ENCODE measurements at places on chromosomes 12 and 14.

DNA sequence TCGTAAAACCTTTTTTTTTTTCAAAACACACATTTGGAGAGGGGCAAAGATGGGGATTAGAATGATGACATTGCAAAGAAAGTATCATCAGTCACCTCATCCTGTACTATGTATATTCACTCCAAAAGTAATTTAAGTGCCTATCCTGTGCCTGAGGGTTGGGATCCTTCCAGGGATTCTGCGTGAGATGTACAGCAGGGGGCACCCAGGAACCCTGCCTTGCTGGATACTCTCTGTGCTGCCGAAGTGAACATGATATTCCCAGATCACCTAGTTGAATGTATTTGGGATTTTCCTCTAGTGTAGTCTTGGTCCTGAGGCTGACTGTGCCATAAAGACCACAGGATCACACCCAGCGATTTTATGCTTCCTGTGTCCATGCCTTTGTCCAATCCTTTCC is 372.7 kb downstream of the IPO8 start:
- peak; percentile 2 for DNase-seq

DNA sequence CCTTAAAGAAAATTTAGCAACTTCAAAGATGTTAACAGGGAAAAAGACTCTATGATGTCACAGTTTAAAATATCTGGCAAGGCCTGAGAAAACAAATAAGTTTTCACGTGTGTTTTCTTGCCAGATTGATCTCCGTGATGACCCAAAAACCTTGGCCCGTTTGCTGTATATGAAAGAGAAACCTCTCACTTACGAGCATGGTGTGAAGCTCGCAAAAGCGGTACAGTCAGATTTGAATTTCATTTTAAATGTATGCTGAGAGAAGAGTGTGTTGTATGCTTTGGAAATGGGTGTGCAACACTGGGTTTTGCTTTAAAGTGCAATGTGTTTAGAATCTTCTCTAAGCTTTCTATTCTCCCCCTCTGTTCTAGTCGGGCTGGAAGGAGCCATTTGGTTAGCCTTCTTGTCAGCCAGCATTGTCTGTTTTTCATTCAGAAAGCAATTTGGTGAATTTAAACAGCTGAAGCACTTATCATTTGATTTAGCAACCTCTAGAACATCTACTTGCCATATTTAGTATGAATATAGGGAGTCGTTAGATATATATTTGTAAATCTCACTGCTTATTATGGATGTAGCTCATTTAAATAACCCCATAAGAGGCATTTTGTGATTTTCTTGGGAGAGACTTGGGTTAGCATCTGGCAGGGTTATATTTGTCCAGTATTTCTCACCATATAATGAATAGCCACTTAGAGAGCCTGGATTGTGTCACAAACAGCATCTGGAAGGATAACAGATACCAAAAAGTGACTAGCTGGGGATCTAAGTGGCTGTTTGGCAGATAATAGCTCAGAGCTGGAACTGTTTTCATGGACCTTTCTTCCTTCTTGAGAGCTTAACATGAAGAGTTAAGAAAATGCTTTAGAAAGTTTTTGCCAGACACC is 35.5 kb downstream of the GPHB5 start:
- DNase-seq, result no peak

DNA sequence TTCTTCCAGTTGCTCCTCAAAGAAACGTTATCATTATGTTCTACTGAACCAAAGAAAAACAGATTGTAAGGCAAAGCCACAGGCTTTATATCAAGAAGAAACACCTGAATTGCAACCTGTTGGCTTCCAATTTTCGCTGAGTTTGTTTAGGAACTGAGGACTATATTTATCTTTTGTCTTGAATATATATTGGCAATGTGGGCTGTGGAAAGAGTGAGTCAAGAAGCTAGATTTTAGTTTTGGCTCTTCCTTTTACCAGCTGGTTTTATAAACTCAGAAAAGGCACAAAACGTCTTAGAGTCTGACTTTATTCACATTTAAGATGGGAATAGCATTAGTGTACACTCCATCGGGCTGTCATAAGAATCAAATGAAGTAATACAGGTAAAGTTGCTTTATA is 10.4 kb upstream of the PTHLH start:
- DNase-seq, result no peak

- no peak for DNase-seq
These were observed 6.2 kb downstream of the TC2N start for GRCh38 chr14:91861091-91861490.

- DNase-seq, result no peak
These were observed 109.5 kb downstream of the FOXG1 start for GRCh38 chr14:28875934-28876571.

DNA sequence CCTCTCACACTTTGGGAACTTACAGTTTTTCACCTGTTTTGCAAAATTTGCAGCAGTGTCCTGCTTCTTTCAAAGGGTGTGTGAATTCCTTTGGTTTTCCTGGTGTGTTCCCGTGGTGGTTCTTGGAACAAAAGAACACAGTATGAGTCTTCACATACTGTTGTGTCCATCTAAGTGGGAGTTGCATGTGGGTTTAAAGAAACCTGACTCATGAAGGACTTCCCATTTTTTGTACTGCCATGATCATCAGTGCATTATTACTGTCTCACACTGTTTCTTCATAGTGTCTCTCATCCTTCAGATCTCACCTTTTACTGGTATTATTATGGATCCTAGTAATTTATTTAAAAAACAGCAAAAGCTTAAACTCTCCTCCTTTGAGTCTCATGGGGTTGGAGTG is 3.8 kb upstream of the GZMH start:
- DNase-seq, result no peak

- no peak for DNase-seq
These were observed 4.0 kb upstream of the YEATS4 start for GRCh38 chr12:69355363-69356028.

GRCh38 chr14:55711175-55711811 is 131.3 kb downstream of the KTN1 start:
- peak; percentile 85 for DNase-seq

DNA sequence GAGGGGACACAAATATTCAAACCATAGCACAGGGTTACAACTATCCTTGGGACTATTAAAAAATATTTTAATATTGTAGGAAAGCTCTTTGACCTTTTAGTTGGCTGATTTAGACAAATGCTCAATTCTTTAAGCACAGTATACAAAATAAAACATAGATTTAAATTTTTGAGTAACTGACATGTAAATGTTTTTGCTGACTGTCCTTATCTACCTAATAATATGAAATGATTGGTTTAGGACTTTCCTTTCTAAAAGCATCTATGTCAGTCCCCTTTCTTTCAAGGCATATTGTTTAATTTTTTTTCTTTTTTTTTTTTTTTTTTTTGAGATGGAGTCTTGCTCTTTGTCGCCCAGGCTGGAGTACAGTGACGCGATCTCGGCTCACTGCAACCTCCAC is 16.5 kb upstream of the OR6J1 start:
- no peak for DNase-seq

DNA sequence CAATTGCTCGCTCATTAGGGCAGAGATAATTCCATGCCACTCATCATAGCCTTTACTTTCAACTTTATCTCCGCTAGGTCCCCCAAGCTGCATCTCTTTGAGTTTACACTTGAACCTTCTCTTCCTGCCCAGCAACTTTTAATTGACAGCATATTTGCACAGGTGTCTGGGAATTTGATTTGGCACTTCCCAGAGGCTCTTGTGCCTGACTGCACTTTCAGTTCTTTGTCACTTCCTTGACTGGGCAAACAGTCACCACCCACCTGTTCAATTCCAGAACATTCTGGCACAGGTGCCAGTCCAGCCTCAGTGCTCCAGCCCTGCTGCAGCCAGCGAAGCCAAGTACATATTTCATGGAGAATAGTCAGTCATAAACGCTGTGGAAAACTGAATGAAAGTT is 110.1 kb upstream of the LRIG3 start:
- DNase-seq, result no peak

DNA sequence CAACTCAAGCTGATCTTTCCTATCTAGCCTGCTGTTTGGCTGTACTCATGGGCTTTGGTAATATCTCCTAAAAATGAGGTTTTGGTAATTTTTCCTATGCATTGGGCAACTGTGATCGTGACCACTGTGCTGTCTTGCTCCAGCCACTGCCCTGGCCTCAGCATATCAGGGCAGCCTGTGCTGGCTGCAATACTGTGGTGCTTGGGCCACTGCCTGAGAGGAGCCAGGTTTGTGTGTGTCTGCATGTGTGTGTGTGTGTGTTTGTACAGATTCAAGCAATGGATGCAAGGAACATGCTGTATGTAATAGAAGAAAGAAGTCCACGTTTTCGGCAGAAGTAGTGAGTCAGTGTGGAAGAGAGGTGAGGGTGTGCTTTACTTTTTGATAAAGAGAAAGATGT is 13.0 kb downstream of the ERG28 start:
- DNase-seq, result no peak

GRCh38 chr12:109596418-109597244 is 23.0 kb downstream of the MVK start:
- DNase-seq, result no peak

DNA sequence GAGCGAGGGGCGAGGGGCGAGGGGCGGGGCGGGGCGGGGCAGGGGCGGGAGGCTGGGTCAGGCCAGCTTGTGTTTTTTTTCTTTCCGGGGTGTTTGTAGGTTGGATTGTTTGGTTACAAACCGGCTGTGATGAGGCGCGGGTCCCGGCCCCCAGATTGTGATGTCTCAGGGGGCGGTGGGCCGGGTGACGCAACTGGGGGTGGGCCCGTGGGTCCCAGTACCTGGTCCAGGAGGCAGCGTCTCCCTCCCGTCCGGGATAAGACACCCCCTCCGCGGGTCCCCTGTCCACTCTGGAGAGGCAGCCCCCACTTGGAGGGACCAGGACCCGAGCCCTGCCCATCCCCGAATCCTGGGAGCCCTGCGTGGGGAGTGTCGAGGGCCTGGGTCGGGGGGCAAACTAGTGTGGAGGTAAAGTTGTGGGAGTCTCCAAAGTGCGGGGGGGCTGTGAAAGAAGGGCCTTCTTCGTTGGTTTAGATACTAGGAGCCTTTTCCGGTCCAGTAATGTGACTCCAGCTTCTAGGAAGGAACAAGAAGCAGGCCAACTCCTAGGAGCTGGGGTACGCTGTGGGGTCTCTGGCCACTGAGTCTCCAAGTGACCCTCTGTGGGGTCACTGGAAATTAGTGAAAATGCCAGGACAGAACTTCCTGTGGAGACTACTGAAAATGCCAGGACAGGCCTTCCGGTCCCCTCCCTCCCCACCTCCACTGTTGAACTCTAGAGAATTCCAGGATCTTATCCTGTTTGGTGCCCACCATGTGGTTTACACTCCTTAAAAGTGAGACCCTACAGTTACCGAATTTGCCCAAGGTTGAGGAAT is 579 bp upstream of the CLMN start:
- DNase-seq, result peak; percentile 17

- DNase-seq, result no peak
These were observed 1.2 kb downstream of the PIANP start for GRCh38 chr12:6699259-6699988.

DNA sequence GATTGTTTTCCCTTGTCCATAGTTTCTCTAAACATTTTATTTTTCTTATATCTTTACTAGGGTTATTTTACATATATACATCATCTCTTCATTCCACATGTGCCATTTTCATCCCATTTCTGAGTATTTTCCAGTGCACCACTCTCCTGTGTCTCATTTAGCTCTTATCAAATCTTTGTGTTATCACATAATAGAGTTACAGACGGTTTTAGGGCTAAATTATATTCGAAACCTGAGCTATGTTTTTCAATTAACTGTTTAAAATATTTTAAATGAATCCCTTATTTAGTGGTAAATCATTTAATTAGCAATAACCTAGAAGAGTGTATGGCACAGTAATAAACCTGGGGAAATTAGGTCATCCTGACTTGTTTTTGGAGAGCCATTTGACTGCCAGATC is 160.4 kb upstream of the DCN start:
- DNase-seq, result no peak

DNA sequence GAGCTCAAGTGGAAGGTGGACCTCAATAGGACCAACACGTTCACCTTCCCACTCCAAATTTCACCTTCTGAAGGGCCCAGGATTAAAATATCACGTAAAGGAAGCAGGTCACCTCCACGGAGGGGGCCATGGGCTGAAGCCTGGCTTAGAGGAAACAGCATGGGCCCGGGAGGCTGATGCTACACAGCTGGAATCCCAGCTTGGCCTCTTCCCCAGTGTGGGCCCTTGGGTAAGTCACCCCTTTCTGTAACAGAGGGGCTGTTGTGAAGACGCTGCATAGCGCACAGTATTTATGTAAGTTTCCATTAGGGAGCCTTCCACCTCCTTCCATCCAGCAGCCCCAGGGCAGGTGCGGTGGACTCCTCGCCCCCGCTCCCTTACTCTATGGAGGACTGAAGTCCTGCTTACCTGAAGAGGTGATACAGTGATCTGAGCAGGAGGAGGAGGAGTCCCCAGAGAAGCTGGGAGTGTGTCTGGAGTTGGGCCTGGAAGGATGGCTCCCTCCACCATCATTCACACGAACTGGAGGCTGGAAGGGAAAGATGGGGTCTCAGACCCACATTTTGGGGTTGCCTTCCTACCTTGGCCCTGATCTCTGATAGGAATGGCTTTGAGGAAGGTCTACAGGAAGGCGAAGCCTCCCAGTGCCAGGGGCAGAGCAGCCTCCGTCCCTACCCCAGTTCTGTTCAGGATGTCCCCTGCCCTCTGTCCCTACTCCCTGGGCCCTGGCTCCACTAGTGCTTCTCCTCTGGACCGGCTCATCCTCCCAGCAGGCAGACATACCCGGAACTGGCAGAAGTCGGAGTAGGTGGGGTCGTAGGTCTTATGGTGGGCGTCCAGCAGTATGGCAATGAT is 37.2 kb upstream of the HDAC7 start:
- DNase-seq, result no peak

DNA sequence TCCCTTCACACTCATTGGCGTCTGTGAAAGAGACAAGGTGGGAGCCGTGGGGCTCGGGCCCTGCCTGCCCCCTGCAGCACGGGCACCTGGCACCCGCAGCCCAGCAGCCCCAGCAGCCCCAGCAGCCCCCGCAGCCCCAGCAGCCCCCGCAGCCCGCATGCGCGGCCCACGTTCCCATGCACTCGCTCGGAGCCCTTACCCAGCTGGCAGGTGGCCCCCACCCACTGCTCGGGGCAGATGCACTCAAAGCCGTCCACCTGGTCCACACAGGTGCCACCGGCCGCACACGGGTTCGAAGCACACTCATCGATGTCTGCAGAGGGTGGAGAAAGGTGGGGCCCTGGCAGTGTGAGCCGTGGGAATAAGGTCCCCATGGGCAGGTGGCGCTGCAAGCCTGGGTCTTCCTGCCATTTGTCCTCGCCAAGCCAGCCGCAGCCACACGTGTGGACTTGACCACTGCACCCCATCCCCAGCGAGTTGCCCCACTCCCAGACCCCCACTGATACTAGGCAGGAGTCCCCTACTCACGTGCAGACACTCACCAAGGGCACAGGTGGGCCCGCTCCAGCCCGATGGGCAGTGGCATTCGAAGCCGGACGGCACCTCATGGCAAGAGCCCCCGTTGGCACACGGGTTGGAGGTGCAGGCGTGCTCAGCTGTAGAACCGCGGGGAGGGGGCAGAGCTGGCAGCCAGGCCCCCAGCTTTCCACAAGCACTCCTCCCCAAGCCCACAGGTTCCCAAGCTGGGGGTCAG is 17.3 kb downstream of the JAG2 start:
- no peak for DNase-seq

GRCh38 chr12:79818856-79819255 is 116.0 kb downstream of the PPP1R12A start:
- DNase-seq, result no peak
